ENCODE measurements at places on chromosomes 3 and 15. TPM values are rescaled to one million over a fixed set of nuclear protein-coding genes. Genes with fewer than 3 reads are reported as not detected.

The RHCG gene
- total RNA-seq: not detected

- no peak for DNase-seq
Observed at GRCh38 chr3:106296062-106296461, 427.2 kb upstream of the CBLB start.

The BRK1 gene
- total RNA-seq: 98.2 TPM

The CLDN1 gene
- total RNA-seq: 0.46 TPM

- DNase-seq: no peak
Observed at GRCh38 chr3:128348805-128349531, 117.7 kb downstream of the DNAJB8 start.
